ENCODE measurements at places on chromosomes 3 and 15.

DNA sequence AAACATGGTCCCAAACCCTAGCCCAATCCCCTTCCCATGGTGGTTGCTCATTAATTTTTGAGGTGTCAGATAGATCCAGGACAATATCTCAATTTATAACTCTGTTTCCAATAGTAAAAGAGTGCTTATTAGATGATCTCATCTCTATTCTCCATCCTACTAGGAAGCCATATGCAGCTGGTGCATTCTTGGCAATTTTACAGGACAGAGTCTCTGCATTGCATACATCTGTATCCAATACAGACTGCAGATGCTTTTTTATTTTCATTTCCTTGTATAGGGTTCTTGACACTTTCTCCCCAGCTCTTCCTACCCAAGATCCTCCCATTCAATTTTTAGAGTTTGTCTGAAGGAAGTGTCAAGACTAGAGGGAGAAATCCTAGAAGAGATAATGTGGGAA, 194.8 kb upstream of the DPH6 start:
- no peak for DNase-seq

DNA sequence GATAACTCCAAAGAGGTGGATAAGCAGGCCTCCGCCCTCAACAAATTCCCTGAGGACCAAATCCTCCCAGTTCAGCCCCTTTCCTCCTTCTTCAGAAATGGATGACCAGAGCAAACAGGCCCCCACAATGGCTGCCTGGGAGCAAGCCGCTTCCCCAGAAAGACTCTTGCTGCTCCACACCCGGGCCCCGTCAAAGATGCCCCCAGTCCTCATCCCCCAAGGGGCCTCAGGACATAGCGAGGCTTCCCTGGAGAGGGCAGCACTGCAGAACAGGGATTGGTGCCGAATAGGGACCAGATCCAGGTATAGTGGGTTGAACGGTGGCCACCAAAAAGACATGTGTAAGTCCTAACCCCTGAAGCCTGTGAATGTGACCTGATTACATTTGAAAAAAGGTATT, 502.3 kb downstream of the SHQ1 start:
- DNase-seq, result no peak

DNA sequence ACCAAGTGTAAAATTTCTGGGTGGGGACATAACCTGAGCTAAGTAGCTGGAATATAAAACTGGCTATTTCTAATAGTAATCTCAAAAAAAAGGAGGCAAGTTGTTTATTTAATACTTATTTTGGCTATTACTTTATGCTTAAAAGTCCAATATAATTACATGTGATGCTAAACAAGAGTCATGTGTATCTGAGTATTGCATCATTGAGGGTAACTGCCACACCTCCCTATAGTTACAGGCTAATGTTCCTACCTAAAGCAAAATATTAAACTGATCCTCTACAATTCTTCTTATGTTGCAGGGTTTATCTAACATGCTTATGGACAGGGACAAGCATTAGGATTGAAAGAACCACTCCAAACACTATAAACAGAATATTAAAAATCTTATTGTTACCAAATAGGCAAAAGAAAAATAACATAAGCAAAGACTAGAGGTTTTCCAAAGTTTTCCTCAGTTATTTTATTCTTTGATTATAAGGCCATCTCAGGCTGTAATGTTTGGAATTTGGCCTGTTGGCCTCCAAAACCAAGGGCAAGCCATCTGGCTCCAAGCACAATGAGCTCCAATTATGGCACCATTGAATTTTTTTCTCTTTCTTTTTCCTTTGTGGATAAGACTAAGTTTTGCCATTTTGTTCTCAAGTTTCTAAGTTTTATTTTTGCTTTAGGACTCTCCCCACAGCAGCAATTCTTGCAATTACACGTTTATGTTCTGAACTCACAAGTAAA, 75.8 kb upstream of the ABI3BP start:
- no peak for DNase-seq

DNA sequence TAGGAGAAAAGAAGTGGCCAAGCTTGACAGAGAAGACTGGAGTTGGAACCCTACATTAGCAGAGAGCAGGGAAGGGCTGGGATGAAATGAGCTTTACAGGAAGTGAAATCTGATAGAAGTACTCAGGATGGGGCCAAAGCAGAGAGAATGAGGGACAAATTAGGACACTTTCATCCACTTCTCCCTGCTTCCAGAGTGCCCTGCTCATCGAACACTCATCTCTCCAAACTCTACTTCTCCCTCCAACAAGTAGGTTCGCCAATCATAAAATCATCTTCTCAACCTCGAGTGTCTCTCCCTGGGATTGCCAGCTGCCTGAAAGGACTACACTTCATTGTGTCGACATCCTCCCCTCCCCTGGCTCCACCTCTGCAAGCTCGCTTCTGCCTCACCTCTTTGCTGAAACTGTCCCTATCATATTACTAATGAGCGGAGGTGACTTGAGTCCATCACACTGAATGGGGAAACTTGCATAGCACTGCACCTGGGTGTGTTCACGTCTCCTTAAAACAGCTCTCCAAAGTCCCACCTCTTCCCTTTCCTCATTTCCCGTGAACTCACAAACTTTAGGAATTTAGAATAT, 365.8 kb downstream of the FOXP1 start:
- no peak for DNase-seq

DNA sequence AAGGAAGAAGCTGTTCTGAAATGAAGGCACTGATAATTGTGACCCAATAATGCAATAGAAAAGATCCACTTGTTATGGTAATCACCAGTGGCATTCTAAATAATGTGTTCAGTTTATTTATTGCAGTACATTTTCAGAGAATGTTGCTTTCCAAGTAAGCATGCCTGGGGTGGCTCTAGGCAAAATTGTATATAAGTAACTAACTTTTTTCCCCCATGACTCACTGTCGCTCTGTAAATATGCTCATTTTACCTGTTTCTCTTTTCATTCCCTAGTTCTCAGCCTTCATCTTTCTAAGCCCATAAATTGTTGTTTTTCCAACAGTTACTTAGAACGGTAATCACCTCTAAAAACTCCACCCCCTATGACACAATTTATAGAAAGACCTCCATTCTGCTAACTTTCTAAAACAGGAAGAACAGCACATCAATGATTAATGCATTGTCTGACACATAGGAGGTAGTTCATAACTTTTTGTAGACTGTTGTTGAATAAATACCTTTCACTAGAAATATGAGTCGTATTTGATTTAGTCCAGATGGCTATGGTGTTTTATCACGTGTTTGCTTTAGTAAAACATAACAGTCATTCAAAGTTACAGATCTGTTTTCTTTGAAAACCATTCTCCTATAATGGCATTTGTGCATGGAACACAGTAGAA, 143.1 kb downstream of the LSAMP start:
- no peak for DNase-seq

- DNase-seq, result no peak
Observed at GRCh38 chr3:183812761-183813445, 12.5 kb downstream of the MAP6D1 start.

DNA sequence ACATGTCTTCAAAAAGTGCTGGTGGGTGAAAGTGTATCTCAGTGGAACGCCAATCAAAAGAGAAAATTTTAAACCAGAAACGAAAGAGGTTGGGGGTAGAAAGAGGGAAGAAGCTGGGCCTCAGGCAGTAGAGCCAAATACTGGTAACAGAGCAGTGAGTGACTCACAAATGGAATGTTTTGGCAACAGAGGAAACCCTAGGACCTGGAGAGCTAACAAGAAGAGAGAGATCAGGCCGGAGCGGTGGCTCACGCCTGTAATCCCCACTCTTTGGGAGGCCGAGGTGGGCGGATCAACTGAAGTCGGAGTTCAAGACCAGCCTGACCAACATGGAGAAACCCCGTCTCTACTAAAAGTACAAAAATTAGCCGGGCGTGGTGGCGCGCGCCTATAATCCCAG, 450.8 kb upstream of the NAALADL2 start:
- no peak for DNase-seq

- no peak for DNase-seq
Observed at GRCh38 chr3:187919544-187919943, 174.3 kb upstream of the BCL6 start.

- no peak for DNase-seq
Observed at GRCh38 chr15:31317017-31317416, 9.6 kb upstream of the KLF13 start.

GRCh38 chr3:34263101-34263621, 464.7 kb downstream of the PDCD6IP start:
- DNase-seq, result no peak

GRCh38 chr3:139421460-139421859, 32.0 kb upstream of the COPB2 start:
- DNase-seq, result no peak

GRCh38 chr15:52663536-52664294, 15.5 kb downstream of the ATOSA start:
- DNase-seq, result no peak

DNA sequence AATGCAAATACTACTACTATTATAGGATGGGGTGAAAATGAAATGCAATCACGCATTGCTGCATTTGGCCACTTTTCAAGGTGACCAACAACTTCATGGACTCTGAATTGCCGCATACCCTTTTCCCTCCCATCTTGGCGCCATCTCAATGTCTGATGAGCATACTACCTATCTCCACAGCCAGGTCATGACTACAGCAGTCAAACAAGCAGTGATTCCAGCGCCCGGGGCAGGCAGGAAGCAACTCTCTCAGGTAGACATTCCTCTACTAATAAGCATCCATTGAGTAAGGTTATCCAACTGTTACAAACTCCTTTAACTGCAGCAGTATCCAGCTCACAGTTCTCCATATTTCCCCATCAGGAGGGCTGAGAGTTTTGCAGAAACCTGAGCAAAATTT, 155.4 kb downstream of the ADAMTS17 start:
- DNase-seq, result no peak

- no peak for DNase-seq
Observed at GRCh38 chr3:54830658-54831057, 97.2 kb downstream of the LRTM1 start.

DNA sequence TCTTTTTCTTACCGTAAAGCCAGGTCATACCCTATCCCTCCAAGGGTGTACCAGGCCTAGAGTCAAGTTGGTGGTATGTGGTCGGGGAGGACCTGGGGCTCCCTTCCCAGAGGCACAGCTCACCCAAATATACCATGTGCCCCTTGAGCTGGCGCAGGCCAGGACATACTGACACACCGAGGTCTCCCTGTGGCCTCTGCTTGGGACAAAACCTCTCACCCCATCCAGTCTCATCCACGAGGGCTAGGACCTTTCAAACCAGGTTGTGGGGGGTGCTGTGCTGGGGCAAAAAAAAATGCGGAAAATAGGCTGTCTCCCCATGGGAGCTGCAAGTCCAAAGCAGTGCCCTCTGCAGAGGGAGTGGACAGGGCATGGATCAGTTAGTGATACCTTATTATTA, 22.8 kb downstream of the PTH1R start:
- DNase-seq, result no peak

GRCh38 chr3:107272885-107273284, 104.4 kb upstream of the CCDC54 start:
- DNase-seq, result no peak

GRCh38 chr15:62444104-62445022, 279.3 kb upstream of the C2CD4B start:
- peak; percentile 16 for DNase-seq

- no peak for DNase-seq
Observed at GRCh38 chr3:129205109-129205832, 21.6 kb upstream of the CNBP start.

GRCh38 chr3:197445896-197446699, 109.7 kb downstream of the BDH1 start:
- DNase-seq, result no peak

DNA sequence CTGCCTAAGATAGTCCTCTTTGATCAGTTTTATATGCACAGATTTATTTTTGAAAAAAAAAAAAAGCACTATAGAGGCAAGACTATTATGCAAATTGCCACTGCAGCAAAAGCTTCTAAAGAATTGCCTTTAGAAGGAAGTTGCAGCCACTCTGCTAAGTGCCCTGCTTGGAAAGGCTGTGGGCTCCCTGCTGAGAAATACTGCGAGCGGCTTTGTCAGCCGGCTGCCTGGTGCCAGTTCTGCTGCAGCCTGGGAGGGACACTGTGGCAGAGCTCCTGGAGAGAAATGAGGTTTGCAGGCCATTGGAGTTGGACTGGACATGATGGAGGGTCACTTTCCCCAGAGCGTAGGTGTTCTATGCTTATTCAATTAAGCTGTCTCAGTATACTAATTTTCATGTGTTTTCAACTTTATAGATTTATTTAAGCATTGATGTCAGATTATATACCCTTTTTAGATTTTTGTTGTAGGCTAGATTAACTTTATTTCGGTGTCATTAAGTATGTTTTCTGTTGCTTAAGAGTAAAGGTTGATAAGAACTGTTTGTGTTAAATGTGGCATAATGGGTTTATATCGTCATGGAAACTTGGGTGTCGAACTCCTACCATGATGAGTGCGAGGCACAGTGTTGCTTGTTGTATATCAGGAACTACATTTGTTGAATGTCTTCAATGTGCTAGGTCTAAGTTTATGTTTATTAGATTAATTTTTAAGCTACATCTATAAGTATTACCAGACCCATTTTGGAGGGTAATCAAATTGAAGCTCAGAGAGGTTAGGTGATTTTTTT, 6.6 kb downstream of the MAP2K5 start:
- peak; percentile 47 for DNase-seq

GRCh38 chr3:158267015-158267414, 157.1 kb downstream of the RSRC1 start:
- no peak for DNase-seq

GRCh38 chr3:153970047-153970446, 151.1 kb upstream of the ARHGEF26 start:
- no peak for DNase-seq

DNA sequence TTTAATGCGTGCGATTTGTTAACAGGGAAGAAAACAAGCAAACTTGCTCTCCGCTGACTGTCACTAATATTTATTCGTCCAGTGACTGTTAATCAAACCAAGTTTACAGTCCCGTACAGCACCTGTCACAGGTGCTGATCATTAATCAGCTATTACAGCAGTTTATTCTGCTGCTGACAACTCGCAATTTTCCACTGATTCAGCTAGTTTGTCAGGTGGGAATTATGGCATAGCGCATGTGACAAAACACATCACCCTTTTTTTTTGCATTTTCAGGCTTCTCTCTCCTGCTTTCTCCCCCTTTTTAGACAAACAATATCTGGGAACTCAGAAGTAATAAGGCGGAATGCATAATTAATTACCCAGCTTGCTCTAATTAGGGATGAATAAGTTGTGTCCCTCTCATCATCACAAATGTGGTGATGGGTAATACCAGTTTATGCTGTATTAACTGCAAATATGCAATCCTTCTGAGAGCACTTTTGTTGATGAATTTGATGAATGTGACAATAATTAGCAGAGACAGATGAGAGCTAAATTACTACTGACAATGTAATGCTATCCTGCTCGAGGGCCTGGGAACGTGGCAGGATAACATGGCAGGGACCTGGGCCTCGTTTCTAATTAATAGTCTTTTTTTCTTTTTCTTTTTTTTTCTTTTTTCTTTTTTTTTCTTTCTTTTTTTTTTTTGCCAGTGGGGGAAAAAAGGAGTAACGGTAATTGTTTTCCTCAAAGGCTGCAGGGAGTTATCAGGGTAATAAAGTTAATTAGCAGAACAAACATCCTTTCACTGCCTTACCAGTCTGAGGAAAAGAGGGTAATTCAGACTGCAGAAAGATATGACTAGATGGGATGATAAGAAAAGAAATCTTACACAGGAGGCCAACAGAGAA, 150.3 kb upstream of the SOX2 start:
- DNase-seq, result no peak

All from NCI-H2227 treated with DMSO at 0.1 percent for 48 hours (cell line).